Glutamatergic neuron (in vitro differentiated cells): ENCODE measurements at places on chromosomes 16 and 17. TPM values are rescaled to one million over a fixed set of nuclear protein-coding genes. Genes with fewer than 3 reads are reported as not detected.

DNA sequence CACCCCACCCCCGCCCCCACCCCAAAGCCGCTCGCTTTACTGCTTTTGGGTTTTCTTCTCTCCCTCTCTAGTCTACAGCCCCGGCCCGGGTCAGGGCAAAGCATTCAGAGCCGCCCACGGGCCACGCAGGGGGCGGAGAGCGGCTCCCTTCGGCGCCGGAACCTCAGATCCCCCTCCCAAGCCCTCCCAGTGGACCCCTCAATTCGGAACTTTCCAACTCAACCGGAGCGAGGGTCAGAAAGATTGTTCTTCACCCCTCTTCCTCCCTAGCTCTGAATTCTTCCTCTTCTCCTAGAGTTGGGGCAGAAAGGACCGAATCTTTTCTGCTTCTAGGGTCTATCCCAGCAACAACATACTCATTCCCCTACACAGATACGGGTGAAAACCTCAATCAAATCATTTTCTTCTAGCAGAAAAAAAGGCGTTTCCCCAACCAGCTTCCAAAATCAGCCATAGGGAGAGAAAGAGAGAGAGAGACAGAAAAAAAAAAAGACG is 1.0 kb downstream of the HOXB2 start:
- no peak for DNase-seq

GRCh38 chr16:2191446-2191706 is 5.0 kb downstream of the CASKIN1 start:
- no peak for DNase-seq

- DNase-seq: no peak
Measured at GRCh38 chr16:2159175-2159838, 3.7 kb downstream of the TRAF7 start.

DNA sequence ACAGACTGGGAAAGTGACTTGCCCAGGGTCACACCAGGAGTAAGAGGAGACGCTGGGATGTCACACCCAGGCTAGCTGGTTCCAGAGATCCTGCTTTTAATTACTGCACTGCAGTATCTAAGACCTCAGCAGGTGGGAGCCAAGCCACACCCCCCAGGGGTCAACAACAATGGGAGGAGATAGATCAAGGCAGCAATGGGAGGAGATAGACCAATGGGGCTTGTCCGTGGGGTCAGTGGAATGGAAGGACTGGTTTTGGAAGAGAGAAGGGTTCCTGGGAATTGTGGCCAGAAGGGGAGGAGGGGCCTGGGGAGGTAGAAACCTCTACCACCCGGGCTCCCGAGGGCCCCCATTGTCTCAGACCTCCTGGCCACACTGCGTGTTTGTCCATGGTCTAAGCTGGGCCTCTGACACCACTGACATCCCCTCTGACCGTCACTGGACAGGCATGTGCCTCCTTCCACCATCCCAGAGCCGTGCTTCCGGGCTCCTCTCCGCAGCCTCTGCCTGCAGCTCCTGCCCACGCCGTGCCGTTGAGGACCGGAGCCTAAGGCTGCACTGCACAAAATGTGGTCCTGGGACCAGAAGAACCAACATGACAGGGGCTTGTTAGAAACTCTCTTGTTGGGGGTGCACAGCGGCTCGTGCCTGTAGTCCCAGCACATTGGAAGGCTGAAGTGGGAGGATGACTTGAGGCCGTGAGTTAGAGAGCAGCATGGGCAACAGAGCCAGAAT is 69.8 kb upstream of the RPH3AL start:
- no peak for DNase-seq

DNA sequence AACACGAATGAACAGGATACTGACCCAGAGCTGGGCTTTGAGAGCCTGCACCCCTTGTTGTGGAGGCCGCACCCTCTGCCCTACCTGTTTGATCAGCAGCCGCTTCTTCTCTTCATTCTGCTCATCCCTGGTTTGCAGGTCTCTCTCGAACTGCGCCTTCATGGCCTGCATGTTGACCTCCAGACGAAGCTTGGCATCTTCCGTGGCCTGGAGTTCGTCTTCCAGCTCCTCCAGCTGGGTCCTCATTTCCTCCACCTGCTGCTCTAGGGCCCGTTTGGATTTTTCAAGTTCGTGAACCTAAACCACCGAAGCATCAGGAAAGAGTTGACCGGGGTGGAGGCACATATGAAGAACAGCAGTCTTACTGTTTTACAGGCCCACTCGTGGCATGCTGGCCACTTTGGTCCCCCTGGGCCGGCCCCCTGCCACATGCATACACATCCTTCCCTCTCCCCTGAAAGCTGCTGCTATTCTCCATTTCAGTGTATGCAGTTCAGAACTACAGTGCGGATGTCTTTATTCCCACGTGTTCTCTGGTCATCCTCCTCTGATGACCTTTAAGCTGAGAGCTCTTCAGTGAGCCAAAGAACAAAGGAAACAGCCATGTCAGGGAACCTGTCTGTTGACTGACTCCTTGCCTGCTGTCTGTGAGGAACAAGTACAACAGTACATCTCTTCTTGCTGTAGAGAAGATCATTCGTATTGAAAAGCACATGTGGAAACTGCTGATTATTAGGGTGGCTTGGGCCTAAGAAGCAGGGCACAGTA is 54.8 kb downstream of the NDEL1 start:
- DNase-seq: no peak

DNA sequence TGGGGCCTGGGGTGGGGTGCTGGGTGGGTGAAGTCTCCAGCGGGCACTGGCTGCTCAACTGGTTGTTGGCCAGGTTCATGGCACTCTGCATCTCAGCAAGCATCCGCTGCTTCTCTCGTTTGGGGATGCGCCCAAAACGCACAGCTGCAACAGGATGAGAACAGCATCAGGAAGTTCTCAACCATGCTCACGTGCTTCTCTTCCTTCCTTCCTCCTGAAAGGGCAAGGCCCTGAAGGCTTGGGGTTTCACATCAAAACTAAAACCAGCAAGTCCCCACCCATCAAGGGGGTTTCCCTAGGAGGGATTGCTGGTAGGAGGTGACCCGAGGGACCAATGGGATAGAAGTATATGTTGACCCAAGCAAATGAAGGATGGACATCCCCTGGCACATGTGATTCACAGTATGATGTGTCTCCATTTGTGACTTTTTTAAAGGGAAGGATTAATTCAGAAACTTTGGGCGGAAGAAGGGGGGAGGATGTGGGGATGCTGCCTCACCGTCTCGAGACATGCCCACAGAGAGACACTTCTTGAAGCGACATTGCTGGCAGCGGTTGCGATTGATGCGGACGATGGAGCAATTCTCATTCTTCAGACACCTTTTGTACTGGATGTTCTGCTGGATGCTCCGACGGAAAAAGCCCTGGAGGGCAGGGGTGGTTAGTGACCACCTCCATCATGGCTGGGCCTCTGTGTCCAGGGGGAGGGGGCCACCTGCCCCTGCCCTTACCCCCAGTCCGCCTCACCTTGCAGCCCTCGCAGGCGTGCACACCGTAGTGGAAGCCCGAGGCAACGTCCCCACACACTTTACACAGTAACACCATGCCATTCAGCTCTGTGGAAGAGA is 4.2 kb downstream of the NR1D1 start:
- no peak for DNase-seq

- no peak for DNase-seq
Measured at GRCh38 chr17:18251204-18251603, 7.3 kb downstream of the FLII start.

- no peak for DNase-seq
Measured at GRCh38 chr17:6187836-6188235, 117.7 kb downstream of the WSCD1 start.

- no peak for DNase-seq
Measured at GRCh38 chr17:7147772-7148171, 31.4 kb downstream of the ASGR1 start.

DNA sequence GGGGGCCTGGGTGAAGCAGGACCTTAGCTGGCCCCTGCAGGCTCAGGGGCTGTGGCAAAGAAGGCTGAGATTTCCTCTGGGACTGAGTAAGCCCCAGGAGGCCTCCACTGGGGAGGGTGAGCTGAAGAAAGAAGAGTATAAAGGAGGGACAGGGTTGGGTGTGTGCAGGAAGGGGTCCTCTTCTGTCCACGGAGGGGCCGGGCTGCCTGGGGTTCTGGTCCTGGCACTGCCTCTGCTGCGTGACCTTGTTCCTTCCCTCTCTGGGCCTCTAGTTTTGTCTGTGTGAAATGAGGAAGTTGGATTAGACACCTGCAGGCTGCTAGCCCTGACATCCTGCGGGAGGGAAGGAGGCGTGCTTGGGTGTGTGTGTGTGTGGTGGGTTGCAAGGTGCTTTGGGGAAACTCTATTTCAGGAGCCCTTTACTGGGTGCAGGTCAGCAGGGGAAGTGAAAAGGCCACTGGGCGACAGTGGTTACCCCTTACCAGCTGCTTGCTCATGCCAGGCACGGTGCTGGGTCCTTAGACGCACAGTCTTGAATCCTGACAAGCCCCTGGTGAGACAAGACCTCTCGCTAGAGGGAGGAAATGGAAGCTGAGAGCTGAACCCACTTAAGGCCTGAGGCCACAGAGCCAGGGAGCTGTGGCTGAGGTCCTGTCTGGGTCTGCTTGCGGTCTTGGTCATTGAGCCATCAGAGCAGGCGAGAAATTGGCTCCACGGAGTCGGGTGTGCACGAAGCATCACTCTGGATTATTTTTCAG is 60.7 kb downstream of the OR1D5 start:
- no peak for DNase-seq

- no peak for DNase-seq
Measured at GRCh38 chr16:24114876-24115275, 141.3 kb upstream of the CACNG3 start.

DNA sequence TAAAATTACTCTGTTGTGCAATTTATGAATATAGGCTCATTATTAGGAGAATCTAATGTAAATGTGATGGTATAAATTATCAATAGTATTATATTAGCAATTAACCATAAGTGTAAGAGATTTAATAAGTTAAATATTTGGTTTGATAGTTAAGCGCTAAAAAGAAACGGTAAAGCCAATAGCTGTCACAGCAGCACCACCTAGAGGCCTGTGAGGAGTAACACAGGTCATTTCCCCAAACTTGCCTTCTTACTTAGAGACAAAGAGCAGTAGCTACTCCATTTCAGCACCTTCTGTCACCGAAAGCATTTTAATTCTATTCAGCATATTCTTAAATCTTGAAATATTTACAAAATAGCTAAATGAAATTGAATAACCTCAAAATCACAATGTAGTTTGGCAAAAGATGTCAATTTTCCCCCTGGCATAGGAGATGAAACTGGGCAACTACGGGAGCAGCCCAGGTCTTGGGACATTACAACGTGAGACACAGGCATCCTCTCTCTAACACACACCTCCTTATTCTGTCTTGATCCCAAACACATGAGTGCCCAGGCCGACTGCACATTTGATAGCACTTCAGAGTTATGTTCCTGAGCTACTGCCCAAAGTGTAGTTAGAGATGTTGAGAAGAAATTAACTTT is 14.3 kb upstream of the DYNLRB2 start:
- peak; percentile 46 for DNase-seq

- no peak for DNase-seq
Measured at GRCh38 chr17:55159251-55159650, 105.5 kb upstream of the HLF start.

GRCh38 chr17:57104461-57105175 is 19.6 kb downstream of the AKAP1 start:
- DNase-seq: no peak

GRCh38 chr16:65751622-65752521 is 614.6 kb upstream of the CDH5 start:
- no peak for DNase-seq

- no peak for DNase-seq
Measured at GRCh38 chr16:8928467-8928957, 35.2 kb downstream of the USP7 start.

DNA sequence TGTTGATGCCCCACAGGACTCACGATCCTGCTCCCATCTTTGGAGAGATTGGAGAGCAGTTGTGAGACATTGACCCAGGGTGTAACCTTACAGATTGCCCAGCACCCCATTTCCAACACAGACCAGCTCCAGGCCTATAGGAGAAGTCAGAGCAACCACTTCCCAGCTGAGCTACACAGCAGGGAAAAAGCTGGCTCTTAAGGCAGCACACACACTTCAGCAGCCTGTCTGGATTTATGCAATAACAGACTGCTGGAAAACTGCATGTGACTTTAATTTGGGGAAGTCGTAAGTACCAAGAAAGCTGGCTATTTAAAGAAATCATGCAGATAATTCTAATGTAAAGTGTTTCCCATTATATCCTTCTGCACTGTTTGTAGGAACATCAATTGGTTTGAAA is 30.8 kb downstream of the NOG start:
- DNase-seq: no peak

- DNase-seq: no peak
Measured at GRCh38 chr16:62450291-62450690, 414.1 kb upstream of the CDH8 start.

Gene KRTAP4-4
- not detected for total RNA-seq

Gene RAPGEFL1
- total RNA-seq: 25.3 TPM

Gene PRR15L
- total RNA-seq: not detected

Gene CA7
- 0.64 TPM for total RNA-seq

Gene TBX2
- total RNA-seq: 5.4 TPM

Gene TNK1
- total RNA-seq: 0.34 TPM

Gene IGFALS
- 0.39 TPM for total RNA-seq

Gene TSPAN10
- not detected for total RNA-seq

Gene KRTAP2-2
- not detected for total RNA-seq

Gene PRAC1
- not detected for total RNA-seq

Gene KRT36
- not detected for total RNA-seq

Gene REXO5
- total RNA-seq: 5.9 TPM
